ENCODE measurements at places on chromosomes 16 and 17.

GRCh38 chr16:14177704-14178103, 106.6 kb downstream of the MRTFB start:
- no peak for DNase-seq

- DNase-seq: peak; percentile 23
Observed at GRCh38 chr17:18093616-18094408, 6.1 kb downstream of the DRG2 start.

GRCh38 chr17:79633993-79634813, 23.4 kb upstream of the RBFOX3 start:
- no peak for DNase-seq

DNA sequence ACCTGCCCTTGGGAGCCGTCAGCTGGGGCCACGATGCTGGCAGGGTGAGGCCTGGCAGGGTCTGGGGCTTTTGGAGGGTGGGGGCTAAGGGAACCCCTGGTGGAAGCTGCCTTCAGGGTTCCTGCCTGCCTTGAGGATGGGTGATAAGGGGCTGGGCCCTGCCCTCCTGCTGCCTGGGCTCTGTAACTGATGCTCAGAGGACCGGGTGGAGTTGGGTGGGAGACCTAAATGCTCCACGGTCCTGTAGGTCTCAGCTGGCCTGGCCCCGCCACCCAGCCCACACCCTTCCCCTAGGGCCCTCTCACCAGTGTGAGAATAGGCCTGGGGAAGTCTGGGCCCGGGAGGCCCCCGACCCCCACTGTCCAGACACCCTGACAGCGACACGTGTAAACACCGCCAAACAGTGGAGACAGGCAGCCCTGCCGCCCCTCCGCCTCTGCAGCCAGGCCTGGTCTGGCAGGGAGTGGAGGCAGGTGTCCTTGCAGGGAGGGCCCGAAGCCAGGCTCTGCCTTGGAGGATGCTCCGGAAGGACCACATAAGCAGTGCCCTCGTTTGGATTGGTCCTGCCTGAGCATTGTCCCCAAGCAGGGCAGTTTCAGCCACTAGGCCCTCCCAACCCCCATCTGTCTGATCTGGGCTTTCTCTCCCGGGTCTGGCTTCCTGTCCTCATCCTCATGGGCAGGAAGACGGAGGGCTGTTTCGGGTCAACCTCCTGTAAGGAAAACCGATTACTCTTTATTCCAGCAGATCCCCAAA, 6.5 kb upstream of the BAHCC1 start:
- no peak for DNase-seq

- DNase-seq: no peak
Observed at GRCh38 chr17:73533127-73533526, 111.1 kb downstream of the SDK2 start.

DNA sequence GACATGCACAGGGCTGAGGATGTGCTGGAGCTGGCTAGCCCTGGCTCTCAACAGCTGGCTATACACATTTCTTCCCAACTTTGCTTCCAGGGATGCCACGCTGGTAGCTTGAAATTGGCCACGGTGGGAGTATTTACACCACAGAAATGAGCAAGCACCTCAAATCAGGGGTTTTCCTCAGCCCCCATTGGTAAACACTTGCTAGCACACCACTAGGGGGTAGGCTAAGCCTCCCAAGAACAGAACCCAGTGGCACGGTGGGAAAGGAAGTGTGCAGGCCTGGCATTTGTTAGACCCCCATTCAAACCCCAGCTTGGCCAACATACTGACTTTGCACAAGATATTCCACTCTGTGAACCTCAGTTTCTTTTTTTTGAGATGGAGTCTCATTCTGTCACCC, 12.9 kb downstream of the DRC3 start:
- no peak for DNase-seq

GRCh38 chr16:15031179-15031578, 24.7 kb downstream of the NTAN1 start:
- no peak for DNase-seq

DNA sequence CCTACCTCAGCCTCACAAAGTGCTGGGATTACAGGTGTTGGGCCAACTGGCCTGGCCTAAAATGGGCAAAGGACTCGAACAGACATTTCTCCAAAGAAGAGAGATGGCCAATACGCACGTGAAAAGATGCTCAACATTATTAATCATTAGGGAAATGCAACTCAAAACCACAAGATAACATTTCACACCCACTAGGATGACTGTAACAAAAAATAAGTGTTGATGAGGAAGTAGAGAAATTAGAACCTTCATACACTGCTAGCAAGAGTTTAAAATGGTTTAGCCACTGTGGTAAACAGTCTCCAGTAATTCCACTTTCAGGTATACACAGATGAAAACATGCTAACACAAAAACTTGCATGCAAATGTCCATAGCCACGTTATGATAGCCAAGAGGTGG, 5.7 kb downstream of the TMED6 start:
- no peak for DNase-seq

Data from fibroblast of skin of left quadriceps (primary cell).